ENCODE measurements at places on chromosomes 2 and 18. TPM values are rescaled to one million over a fixed set of nuclear protein-coding genes. Genes with fewer than 3 reads are reported as not detected.

The PAX3 gene
- total RNA-seq, result not detected

The AGBL5 gene
- total RNA-seq, result 14.1 TPM

GRCh38 chr2:152763651-152764050, 45.2 kb downstream of the ARL6IP6 start:
- no peak for ATAC-seq

GRCh38 chr2:166138144-166138543, 10.3 kb upstream of the SCN1A start:
- ATAC-seq, result no peak

DNA sequence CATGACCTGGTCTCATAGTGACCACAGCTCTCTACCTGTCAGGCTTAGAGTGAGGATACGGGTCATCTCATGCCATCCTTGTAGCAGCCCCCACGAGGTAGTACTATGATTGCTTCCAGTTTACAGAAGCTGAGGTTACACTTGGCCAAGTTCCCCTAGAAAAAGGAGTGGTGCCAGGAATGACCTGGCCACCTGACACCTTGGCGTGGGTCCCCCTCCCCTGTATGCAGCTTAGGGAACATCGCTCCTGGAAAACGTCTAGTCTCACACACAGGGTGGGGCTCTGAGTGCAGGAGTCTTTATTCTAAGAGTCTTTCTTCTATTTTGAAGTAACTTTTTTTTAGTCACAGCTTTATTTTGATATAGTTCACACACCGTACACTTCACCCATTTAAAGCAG, 14.8 kb downstream of the NPPC start:
- ATAC-seq, result no peak

The PTPRM gene
- total RNA-seq, result 5.3 TPM

The KCNIP3 gene
- total RNA-seq, result 0.96 TPM

DNA sequence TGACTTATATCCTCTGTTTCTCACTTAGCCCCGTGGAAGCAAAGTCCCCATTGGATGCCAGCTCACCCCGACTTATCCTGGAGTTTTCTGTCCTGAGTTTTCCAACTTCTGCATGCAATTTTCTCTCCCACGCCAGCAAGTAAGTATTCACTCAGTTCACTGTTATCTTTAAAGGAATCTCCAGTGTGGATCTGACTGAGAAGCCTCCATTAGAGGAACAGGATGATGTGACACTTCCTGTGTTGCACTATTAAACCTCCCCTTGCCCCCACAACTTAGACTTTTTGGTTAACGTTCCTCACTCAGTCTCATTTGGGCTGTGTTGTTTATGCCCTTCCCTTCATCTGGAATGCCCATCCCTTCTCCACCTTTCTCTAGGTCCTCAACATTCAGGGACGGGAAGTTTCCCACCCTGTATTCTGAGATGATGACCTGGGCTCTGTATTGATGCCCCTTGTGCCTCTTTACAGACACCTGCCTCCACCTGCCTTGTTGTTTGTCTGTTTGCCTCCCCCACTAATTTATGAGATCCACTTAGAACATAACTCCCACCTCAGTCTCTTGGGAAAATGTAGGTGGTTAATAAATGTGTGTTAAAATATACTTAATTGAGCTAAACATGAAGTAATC, 536.1 kb upstream of the RAB6C start:
- no peak for ATAC-seq

GRCh38 chr2:230226051-230226551, 565 bp downstream of the SP140 start:
- peak; percentile 42 for ATAC-seq

GRCh38 chr18:49519101-49519971, 32.3 kb upstream of the C18orf32 start:
- no peak for ATAC-seq

GRCh38 chr2:24821433-24821891, 28.2 kb downstream of the CENPO start:
- no peak for ATAC-seq

The GLI2 gene
- 0.72 TPM for total RNA-seq

The ACKR3 gene
- total RNA-seq, result 6.3 TPM

DNA sequence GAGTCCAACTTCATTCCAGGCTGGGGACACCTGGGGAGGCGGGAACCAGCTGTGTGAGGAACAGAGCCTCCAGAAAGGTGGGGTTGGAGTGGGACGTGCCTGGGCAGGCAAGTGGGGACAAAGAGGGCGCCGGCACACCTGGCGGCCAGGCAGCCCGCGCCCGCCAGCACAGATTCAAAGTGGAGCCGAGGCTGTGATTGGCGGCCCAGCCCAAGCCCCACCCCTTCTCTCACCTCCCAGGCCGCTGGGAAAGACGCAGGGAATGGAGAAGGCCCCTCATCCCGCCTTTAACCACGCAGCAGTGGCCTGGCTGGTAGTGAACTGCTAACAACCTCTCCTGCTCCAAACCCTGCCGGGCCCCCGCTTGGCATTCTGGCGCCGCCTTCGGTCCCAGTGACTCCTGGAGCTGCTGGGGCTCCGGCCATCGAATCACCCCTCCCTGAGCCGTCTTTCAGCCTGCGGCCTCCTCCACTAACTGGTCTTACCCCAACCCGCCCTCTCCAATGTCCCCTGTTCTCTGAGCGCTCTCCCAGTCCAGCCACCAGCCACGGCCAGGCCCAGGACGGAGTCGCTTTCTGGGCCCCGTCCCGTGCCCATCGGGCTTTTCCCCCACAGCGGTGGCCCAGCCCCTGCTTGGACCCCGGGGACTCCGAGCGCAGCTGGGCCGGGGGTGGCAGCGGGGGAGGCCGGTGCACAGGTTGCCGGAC, 27.9 kb upstream of the PTMA start:
- ATAC-seq, result peak; percentile 80

GRCh38 chr2:57878866-57879210, 167.8 kb upstream of the VRK2 start:
- no peak for ATAC-seq

- ATAC-seq, result no peak
Measured at GRCh38 chr18:11279461-11279860, 130.1 kb upstream of the PIEZO2 start.
